Motor neuron (in vitro differentiated cells): ENCODE measurements at places on chromosomes 16 and 17. TPM values are rescaled to one million over a fixed set of nuclear protein-coding genes. Genes with fewer than 3 reads are reported as not detected.

WFIKKN2 gene
- 0.05 and 0.22 TPM in 2 replicates for total RNA-seq

C16orf95 gene
- total RNA-seq: 4.0 and 5.4 TPM in 2 replicates

ZG16 gene
- 0.06 TPM in 1 of 2 replicates, not detected in the other for total RNA-seq

TRIM72 gene
- total RNA-seq: 0.35 TPM in 1 of 2 replicates, not detected in the other

KRT23 gene
- total RNA-seq: not detected in 2 replicates

C1QTNF8 gene
- total RNA-seq: not detected in 2 replicates
